ENCODE measurements at places on chromosomes 11 and 22.

DNA sequence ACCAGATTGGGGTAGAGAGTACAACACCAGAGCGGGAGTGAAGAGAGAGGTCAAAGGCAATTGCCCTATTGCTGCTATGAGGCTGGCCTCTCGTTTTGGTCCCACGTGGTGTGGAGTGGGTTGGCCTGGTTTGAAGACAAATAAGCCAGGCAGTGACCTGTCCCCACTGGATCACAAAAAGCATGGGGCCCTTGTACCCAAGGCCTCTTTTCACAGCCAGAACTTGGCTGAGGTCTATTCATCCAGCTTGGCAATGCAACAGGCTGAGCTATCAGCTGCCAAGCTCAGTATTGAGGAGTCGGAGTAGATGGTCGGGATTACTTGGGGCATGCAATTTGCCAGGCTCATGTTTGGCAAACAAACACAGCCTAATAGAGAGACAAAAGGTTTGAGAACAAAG, 19.2 kb upstream of the GALNT18 start:
- DNase-seq = no peak

- no peak for DNase-seq
Observed at GRCh38 chr11:123682696-123683410, 28.4 kb upstream of the SCN3B start.

DNA sequence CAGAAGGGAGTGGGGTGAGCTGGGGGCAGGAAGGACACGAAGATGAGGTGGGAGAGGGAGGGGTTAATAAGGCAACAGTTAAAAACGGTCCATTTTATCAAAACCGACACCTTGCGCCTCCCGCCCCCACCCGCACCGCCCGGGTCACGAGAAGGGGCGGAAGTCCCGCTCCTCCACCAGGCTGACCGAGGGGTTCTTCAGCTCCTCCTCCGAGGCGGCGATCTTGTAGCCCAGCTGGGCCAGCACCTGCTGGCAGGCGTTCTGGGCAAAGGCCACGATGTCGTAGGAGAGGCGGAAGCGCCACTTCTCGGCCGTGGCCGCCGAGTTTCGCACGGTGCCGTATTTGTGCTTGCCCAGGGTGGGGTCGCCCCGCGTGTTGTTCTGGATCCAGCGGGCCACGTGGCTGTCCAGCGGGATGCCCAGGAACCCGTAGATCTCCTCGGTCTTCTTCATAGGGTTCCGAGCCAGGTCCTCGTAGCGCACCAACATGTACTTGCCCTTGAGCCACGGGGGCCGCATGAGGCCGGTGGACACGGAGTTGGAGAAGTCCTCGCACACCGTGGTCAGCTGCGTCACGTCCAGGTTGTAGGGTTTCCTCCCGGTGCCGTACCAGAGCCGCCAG, 15.8 kb downstream of the CHST1 start:
- no peak for DNase-seq

DNA sequence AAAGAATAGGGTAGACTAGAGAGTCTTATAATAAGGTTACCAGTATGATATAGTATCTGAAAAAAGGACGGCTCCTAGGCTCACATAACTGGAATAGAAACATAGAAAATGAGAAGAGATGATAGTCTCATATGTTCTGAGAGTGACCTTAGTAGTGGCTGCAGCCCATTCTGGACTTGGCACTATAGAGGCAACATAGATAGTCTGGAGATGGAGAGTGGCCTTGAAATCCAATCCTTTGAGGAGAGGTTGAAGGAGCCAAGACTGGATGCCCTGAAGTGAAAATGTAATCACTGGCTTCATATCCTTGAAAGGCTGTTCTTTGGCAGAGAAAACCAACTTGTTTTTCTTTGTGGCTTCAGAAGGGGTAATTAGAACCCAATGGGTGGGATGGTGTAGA, 81.1 kb downstream of the STIM1 start:
- no peak for DNase-seq

GRCh38 chr11:70502677-70503467, 104.5 kb downstream of the CTTN start:
- no peak for DNase-seq

- DNase-seq = no peak
Observed at GRCh38 chr11:68845351-68846002, 3.8 kb upstream of the CPT1A start.

GRCh38 chr11:9230296-9230695, 34.9 kb downstream of the DENND5A start:
- DNase-seq = no peak

DNA sequence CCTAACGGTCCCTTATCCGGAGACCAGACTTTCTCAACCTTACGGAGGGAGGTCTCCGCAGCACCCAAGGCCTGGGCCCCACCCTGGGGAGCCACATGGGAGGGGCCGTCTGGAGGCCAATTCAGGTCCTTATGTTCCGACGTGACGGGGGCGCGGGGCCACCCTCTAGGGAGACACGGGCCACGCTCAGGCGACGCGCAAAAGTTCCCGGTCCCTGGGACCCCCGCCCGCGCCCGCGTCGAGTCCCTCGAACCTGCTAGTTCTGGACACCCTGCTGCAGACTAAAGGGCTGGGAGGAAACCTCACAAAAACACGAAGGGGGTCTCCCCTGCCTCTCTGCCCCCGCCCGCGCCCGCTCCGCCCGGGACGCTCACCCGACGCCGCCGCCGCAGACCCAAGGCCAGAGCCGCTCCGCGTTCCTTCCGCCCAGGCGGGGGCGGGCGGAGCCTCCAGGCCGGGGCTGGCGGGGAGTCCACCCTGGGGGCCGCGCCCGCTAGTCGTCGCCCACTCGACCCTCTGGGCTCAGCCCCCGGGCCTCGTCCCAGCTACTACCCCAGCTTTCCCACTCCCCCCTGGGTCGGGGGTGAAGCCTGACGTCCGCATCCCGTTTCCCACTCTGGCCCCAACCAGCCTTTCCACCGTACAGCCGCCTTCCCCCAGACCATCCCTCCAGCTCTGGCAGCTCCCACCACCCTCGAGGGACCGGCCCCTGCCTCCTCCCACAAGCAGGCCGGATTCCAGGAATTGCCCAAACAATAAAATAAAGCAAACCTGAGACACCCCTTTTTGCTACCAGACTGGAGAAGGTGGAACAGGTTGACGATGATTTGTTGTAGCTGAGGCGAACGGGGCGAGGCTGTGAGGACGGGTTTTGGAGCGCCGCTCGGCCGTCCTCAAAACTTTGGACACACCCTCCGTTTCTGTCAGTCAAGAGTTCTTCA, 2.7 kb downstream of the RNH1 start:
- no peak for DNase-seq

GRCh38 chr11:68796801-68797200, 44.9 kb downstream of the CPT1A start:
- no peak for DNase-seq

- no peak for DNase-seq
Observed at GRCh38 chr22:30373331-30374325, 13.6 kb downstream of the RNF215 start.

Measured in SK-N-MC (cell line).